A549 treated with DMSO at 1 μM for 4 hours (cell line): ENCODE measurements at places on chromosomes 3 and 15. TPM values are rescaled to one million over a fixed set of nuclear protein-coding genes. Genes with fewer than 3 reads are reported as not detected.

AHSG gene
- 0.08 TPM in 1 of 5 replicates, not detected in the others for total RNA-seq

SERINC4 gene
- total RNA-seq = 0.06 to 0.23 TPM (median 0.12 TPM) in 4 of 5 replicates, not detected in the other

COPB2 gene
- 67.5 to 78.7 TPM (median 75.9 TPM) in 5 replicates for total RNA-seq

THRB gene
- 1.5 to 2.7 TPM (median 1.8 TPM) in 5 replicates for total RNA-seq

RPP14 gene
- 11.5 to 21.2 TPM (median 11.8 TPM) in 5 replicates for total RNA-seq

RGMA gene
- total RNA-seq = 0.10 to 0.46 TPM (median 0.28 TPM) in 4 of 5 replicates, not detected in the other

TRIM42 gene
- total RNA-seq = not detected in 5 replicates

TF gene
- total RNA-seq = 0.68 to 1.4 TPM (median 0.83 TPM) in 5 replicates

FOXL2 gene
- total RNA-seq = 3.4 to 4.9 TPM (median 4.6 TPM) in 5 replicates

CCDC39 gene
- total RNA-seq = 0.13 TPM in 1 of 5 replicates, not detected in the others

CCDC80 gene
- total RNA-seq = 36.4 to 72.1 TPM (median 53.7 TPM) in 5 replicates

SCAMP5 gene
- 12.3 to 15.8 TPM (median 14.0 TPM) in 5 replicates for total RNA-seq

IGDCC3 gene
- total RNA-seq = 0.05 to 0.21 TPM (median 0.12 TPM) in 4 of 5 replicates, not detected in the other

IL12A gene
- 0.49 to 1.4 TPM (median 0.83 TPM) in 5 replicates for total RNA-seq
